ENCODE measurements at places on chromosomes 2 and 18. TPM values are rescaled to one million over a fixed set of nuclear protein-coding genes. Genes with fewer than 3 reads are reported as not detected.
A peak's percentile ranks its signal among the peaks of the same experiment; 100 is the strongest.

The CDK15 gene
- total RNA-seq = 1.3 TPM

The SERPINB5 gene
- total RNA-seq = not detected

The STARD6 gene
- total RNA-seq = not detected

The AKAIN1 gene
- not detected for total RNA-seq

DNA sequence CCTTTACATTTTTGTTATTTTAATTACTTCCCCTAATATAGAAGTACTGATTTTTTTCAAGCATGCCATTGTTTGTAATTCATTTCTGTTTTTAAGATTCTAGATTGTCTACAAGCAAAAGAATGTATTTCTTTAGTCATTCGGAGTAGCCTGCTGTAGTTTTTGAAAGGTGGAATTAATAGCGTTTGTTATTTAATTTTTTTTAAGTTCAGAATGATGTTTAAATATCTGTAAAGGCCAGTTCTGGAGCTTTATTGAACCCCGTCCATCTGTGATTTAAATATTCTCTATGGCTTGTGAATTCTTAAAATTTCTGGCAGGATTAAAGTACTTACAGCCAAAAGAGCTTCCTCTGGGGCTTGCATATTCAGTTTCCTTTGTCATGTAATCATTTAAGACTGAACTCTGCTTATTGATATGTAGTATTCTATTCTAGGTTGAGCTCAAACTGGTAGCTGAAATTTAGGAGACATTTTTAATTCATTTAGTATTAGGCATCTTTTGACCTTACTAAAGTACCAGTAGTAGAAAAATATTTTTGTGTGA, 5.2 kb downstream of the TGIF1 start:
- no peak for DNase-seq

DNA sequence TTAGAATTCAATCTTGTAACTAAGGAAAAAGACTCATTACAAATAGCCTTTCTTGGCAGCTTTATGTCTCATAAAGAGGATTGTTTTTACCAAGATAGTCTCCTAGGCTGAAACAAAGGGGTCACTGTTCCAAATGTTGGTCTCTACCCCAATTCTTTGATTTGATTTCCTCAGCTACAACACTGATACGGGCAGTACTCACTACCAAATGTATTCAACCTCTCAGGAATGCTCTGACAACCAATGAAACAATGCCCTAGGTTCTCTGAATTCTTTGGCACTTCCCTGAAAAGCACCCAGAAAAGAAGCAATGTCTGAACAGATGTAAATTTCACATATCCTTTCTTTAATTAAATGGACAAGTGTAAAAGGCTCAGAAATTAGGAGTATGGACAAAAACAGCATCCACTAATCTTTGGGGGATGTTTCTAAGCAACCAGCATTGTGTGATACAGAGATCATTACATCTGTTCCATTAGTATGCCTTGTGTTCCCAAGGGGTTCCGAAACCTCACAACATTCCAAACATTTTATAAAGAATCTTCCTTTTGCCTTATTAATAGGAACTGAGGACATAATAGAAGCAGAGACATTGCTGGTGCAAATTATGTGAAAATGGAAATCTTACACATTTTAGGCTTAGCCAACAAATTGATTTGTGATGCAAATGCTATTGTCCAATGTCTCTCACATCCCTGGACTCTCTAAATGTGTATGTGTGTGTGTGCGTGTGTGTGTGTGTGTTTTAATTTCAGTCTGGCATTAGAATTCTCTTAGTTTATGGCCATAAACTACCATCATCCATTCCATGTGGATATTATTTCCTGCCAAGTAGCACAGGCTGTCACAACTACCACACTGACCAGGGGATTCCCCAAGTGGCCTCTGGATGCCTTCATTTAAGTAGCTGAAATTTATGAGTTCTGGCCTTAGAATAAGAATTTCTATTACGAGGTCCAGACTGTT, 276.0 kb downstream of the MTX2 start:
- no peak for DNase-seq

- peak; percentile 100 for DNase-seq
Measured at GRCh38 chr2:237669628-237670392, 42.4 kb downstream of the LRRFIP1 start.

DNA sequence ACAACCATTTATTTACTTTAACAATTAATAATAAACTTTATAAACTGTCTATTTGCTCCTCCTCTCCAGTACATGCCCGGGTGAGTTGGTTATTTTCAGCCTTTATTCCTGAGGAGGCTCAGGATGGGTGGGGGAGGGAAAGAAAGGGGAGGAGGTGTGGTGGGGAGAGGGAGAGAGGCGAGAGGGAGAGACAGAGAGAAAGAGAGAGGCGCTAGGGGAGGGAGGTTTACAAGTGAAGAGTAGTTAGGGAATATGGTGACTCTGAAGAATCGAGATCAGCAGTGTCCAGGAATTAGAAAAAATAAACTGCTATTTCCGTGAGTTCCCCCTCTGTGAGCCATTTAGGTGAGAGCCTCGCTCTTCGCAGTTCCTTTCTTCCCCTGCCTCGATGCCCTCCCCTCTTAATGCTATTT, 138.9 kb downstream of the MEIS1 start:
- DNase-seq = peak; percentile 53

DNA sequence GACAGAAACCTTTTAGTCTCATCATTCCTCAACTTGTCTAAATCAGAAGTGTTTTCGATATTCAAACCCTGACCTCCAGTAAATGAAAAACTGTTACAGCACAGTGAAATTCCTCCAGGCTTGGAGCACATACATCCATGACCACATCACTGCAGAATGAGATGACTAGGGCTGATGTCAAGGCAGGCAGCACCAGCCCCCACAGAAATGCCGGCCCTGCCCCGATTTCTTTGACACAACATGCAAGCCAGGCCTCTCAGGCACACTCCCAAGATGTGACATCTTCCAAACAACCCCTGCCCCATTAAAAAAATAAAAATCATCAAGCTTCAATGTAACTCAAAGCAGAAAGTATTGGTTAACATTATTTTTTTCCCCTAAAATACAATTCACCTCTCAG, 103.3 kb downstream of the CTAGE1 start:
- peak; percentile 97 for DNase-seq

DNA sequence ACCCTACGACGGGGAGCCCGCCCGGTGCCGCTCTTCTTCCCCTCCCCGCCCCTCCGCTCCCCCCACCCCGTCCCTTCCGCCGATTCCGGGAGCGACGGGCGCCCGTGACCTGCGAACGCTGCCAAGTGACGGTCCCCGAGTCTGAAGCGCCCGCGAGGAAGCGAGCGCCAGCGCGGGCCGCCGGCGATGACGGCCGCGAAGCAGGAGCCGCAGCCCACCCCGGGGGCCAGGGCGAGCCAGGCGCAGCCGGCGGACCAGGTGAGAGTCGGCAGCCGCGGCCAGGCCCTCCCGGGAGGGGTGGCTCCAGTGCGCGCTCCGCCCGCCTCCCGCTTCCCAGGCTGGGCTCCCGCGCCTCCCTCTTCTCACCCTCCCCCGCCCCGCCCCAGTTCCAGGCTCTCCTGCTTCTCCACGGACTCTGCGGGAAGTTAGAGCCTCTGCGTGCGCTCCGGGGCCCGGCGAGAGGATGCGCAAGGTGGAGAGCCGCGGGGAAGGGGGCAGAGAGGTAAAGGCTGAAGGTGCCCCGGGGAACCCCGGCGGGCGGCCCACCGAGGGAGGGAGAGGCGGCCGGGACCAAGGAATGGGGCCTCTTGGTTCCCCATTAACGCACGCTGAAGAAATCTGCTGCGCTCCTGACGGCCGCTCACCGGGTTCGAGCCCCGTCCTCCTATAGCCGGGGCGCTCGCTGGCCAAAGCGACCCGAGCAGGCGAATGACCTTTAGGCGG, 719.5 kb downstream of the DPP10 start:
- DNase-seq = no peak

DNA sequence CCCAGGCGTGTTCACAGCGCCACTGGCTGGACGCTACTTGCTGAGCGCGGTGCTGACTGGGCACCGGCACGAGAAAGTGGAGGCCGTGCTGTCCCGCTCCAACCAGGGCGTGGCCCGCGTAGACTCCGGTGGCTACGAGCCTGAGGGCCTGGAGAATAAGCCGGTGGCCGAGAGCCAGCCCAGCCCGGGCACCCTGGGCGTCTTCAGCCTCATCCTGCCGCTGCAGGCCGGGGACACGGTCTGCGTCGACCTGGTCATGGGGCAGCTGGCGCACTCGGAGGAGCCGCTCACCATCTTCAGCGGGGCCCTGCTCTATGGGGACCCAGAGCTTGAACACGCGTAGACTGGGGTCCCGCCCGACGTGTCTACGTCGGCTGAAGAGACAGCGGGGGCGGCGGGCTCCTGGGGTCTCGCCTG, 891 bp upstream of the KHK start:
- DNase-seq = peak; percentile 70

GRCh38 chr2:222730366-222730999, 59.0 kb downstream of the MOGAT1 start:
- no peak for DNase-seq

DNA sequence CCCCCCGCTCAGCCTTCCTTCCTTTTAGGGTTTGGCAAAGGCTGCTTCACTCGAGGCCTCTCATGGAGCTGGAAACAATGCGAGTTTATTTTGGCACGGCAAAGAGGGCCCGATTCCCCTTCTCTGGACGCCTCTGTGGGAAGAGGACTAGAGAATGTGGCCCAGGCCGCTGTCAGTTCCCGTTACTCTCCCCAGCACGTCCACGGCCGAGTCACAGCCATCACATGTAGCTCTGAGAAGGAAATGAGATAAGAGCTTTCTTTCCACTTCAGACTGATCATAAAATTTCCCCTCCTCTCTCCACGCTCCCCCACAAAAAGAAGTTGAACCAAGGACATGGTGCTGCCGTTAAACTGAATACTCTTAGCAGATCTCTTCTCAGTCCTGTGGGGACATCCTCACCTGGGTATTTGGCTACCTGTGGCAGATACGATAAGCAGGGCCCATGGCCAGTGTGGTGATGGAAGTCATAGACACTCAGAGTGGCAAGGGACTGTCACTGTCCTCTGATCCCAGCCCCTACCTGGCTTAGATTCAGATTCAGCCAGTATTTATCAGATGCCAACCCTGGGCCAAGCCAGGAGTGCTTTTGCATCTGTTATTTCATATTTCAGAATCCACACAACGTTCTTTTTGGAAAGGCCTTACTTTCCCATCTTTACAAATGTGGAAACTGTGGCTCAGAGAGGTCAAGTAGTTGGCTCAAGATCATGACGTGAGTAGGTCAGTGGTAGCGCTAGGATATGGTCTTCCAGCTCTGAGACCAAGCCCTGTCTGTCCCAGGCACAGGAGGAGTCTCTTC, 101.2 kb downstream of the MCFD2 start:
- peak; percentile 85 for DNase-seq

- no peak for DNase-seq
Measured at GRCh38 chr2:58047373-58047935, 848 bp downstream of the VRK2 start.

DNA sequence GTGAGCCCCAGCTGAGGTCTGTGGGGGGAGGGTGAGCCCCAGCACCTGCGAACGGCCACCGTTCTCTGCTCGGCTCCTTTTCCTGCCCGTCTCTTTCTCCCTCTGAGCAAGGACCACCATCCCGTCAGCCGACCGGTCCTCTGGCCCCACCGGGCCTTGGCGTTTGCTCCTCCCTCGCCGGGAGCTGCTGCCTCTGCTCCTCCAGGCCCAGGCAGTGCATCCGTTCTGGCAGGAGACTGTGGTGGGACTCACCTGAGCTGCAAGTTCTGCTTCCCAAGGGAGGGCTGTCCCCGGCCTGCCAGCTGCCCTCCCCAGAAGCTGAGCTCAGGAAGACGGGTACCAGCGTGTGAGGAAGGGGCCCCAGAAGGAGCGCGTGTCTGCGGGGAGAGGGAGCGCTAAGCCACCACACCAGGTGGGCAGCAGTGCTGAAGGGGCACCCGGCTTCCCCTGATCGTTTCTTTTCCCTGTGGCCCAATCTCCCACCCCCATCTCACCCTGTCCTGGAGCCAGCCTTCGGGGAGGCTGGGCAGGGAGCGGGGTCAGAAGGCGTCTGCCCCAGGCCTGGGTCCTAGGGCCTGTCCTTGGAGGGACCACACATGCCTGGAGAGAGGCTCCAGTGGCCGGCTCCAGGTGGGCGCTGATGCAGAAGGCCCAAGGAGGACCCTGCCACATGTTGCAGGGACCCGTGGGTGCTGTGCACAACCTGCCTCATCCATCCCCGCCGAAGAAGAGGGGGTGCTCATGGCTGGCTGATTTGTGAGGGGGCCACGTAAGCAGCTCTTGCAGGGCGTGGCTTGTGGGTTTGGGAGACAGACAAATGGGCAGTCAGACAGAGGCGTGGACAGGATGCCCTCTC, 2.5 kb upstream of the RTP5 start:
- DNase-seq = no peak

- DNase-seq = no peak
Measured at GRCh38 chr18:42275949-42276730, 321.1 kb downstream of the PIK3C3 start.

DNA sequence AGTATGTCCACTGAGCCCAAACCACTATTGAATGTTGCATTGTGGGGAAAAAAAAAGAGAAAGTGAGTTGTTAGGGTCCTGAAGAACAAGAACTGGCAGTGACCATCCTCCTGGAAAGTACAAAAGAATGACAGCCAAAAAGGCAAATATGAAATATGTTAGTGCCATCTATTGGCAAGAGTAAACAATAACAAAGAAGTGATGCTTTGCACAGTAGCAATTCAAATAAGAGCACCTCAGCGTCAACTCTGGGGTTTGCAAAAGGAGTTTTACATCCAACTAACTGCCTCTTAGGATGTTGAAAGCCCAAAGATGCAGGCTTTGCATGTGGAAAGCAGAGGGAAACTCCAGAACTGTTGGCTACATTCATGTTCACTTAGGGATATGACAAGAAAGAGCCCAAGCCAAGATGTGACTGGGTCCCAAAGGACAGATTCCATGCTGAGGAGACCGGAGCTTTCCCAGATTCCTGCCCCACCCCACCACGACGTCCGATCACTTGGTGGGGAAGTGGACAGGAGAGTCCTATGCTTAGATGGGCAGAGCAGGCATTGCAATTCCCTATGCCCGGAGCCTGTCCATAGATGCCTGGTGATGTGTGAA, 15.6 kb downstream of the TRABD2A start:
- DNase-seq = peak; percentile 58

DNA sequence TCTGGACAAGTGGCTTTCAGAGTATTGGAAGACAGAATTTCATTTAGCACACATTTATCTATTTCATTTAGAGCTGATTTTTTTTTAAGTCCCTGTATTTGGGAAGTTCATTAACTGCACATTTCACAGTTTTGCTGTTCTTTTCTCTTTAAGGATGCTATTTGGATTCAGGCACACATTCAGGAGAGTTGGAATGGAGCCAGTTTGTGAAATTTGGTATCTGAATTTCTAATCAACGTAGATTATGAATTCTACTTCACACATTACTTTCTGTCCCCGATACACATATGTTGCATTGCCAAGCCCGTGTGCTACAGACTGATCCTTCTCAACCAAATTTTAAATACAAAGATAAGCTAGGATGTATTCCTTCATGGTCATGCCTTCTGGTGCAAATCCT, 503.9 kb downstream of the IRS1 start:
- no peak for DNase-seq

GRCh38 chr2:26414311-26414710, 12.6 kb downstream of the DRC1 start:
- DNase-seq = no peak
